RPMI7951 (cell line): ENCODE measurements at places on chromosomes 16 and 17. TPM values are rescaled to one million over a fixed set of nuclear protein-coding genes. Genes with fewer than 3 reads are reported as not detected.

Gene MPP2
- 0.78 and 0.96 TPM in 2 replicates for total RNA-seq

Gene NATD1
- total RNA-seq: 0.72 and 0.88 TPM in 2 replicates

Gene SLC43A2
- total RNA-seq: 2.2 and 2.5 TPM in 2 replicates

Gene TANGO6
- total RNA-seq: 11.3 and 11.5 TPM in 2 replicates

- peak; percentile 65 for DNase-seq
These were observed at the start of gene PIEZO1 for GRCh38 chr16:88785106-88785924. PIEZO1 (minus strand) TSS chr16:88785220; CDS start chr16:88784964, 256 bp downstream.

DNA sequence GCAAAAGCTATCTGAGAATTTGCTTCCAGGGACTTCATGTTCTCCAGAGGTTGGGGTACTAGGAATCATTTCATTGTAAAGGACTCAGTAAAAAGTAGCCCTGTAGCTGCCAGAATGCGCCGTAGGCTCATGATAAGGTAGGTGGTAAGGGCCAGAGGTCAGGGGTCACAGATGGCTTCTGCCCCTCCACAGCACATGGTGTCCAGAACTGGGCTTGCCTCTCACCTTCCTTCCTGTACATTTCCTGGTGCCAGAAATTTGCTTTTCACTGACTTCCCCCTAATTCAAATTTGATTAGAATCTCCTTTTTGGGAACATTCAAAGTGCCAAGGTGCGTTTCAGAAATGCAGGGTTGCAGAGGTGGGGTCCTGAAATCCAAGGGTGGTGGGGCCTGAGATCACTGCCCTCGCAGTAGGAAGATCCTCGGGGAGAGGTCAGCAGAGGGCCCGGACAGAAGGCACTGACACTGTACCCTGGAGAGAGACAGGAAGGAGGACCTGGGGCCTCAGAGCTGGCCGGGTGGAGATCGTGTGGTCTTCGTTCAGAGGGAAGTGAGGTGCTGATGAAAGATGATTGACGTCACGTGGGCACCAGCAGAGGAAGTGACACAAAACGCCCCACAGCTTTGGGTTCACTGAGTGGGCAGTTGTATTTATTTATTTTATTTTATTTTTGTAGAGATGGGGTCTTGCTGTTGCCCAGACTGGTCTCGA, 25.5 kb upstream of the METRNL start:
- no peak for DNase-seq

GRCh38 chr17:33375103-33375502, 82.0 kb upstream of the ASIC2 start:
- no peak for DNase-seq

DNA sequence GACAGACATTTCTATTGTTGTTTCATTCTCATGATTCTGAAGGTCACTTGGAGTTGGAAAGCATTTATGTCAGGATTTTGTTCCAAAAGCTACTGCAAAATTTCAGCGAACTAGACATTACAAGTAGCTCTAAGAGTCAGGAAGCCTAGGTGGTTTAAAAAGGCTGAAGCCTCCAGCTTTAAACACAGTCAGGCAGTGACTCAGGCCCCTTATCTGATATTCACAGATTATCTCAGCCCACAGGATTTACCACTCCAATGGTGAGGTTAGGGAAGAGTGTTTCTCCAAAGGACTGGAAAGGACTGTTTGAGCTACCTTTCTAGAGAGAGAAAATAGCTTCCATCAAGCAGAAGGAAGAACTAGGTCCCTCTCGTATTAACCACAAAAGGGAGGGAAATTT, 624.4 kb upstream of the C16orf82 start:
- DNase-seq: no peak

- DNase-seq: peak; percentile 98
These were observed 162.9 kb downstream of the COPRS start for GRCh38 chr17:31696184-31696602.

- no peak for DNase-seq
These were observed 19.6 kb downstream of the HMOX2 start for GRCh38 chr16:4495766-4496165.

GRCh38 chr16:27795992-27796614, 246.2 kb downstream of the KATNIP start:
- DNase-seq: peak; percentile 43

DNA sequence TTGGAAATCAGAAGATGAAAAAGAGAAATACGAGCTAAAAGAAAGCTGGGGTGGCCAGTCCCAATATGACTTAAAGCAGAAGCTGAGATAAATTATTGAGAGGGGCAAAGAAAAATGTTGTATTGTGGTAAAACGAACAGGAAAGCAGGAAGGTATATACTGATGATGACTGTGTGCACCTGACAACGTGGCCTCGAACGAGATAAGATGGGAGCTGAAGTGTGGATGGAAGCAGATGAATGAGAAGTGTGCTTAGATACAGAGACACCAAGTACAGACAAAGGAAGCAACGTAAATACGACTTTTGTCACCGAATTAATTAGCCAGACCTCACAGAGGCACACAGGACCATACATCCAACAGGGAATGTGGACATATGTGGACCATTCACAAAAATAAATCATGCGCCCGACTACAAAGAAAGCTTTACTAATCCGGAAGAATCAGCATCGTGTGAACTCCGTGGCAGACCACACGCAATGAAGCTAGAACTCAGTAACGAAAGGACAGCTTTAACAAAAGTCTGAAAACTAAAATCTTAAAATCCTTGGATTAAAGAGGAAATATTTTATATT, 218.7 kb downstream of the RPTOR start:
- no peak for DNase-seq

DNA sequence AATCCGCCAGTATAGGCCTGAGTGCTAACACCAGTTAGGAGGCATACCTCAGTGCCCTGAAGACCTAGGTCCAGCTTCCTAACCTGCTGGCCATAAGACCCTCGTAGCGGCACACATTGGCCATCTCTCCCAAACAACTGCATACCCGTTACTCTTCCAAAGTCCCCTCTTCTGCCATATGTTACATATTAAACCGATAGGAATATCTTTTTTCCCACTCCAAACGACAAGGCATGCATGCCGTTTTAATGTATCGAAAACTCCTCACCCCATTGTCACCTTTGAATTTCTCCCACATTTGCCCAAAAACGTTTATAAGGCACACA, 721 bp upstream of the AXIN2 start:
- no peak for DNase-seq

DNA sequence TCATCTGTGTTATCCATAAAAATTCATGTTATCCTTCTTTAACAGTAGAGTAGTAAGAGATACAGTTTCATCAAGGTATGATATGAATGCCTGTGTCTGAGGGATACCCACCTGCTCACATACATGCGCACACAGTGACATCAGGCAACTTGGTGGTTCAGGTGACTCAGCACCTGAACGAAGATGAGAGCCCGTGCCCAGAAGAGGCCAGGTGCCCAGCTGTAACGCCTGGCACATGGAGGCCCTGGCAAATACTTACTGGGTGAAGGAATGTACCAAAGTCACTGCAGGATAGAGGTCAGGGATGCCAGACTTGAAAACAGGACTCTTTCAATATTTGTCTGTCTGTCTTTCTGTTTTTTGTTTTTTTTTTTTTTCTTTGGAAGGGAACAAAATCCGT, 72.6 kb upstream of the LGALS9 start:
- DNase-seq: no peak

- DNase-seq: no peak
These were observed 497 bp upstream of the SLC38A7 start for GRCh38 chr16:58685084-58685449.
